NCI-H526 (cell line): ENCODE measurements at places on chromosomes 13 and 19.

DNA sequence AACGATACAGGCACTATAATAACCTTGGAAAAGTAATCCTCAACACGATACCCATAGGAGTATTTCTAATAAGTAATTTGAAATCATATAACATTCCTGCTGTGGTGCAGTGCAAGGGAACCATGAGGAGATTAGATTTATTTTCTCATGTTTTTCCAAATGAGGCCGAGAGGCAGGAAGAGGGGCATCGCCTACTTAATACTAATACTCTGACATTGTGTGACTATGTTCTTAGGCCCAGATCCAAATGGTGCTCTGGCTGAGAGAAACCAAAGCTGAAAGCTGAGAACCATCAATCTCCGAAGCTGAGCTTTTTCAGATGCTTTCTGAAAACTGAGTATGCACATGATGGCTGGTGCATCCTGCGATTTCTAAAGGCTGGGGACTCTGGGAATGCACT is 248.0 kb upstream of the MAB21L1 start:
- DNase-seq = no peak

DNA sequence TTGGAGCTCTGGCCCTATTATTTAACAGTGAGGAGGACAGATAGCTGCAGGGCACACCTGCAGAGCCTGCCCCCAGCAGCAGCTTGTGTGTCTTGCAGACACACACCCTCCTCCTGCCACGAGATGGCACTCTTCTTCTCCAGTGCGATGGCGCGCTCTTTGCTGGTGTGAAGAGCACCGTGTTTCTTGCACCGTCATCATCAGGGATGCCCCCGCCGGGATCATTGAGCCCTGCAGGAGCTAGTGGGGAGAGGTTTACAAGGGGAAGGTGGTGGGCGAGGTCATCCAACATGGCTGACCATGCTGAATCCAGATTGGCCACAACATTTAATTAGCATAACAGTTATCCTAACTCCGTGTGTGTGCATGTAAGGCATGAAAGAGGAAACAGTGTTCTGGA is 105.6 kb downstream of the RAB20 start:
- peak; percentile 89 for DNase-seq

DNA sequence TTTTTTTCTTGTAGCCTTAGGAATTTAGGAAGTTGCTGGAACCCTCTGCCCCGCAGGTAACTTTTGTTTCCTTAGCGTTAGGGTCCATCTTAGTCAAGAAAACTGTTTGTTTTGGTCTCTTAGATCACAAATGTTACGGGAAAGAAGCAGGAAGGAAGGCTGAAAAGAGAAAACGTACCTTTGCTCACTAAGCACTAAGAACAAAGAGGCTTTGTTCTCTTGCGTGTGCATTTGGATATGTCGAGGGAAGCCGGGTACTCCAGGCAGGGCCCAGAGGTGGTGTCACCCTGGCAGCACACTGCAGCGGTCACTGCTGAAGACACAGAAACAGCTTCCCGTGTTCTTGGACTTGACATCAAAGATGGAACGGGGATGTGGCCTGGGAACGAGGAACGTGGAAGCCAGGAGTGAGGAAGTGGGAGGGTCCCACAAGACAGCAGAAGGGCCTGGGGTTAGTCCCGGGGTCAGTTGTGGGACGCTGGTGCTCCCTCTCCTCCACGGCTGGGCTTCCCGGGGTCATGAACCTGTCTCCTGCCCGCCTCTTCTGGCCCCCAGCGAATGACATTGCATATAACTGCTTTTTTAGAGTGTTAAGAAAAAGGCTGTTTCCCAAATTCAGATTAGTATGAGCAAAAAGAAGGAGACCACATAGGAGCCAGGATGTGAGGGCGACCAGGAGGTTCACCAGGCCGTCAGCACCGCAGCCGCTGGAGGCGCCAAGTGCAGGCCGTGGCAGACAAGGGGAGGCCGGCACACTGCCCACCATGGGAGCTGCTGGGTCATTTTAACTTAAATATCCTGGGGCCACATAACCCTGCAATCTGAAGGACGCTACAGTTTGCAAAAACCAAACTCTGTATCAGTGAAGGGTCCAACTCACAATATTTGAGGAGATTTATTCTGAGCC is 31.6 kb downstream of the ATP11A start:
- peak; percentile 74 for DNase-seq

GRCh38 chr13:44648392-44649103 is 72.4 kb upstream of the TSC22D1 start:
- no peak for DNase-seq

DNA sequence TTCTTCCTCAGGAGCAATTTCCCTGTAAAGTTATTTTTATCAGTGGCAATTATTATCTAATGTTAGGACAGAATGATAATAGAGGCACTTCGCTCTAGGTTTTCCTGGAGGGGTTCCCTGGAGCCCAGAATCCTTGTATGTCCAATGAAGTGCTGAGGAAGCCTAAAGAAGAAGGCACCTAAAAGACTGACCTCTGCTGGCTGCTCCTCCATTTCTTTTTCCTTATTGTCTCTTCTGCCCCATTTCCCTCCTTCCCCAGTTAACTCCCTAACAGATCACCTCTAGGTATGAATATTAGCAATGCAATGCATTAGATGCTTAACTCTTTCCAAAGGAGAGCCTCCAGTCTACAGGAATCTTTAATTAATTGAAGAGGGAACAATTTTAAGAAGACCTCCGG is 985.4 kb downstream of the DIAPH3 start:
- no peak for DNase-seq

- no peak for DNase-seq
Observed at GRCh38 chr13:46743191-46743590, 53.8 kb downstream of the ESD start.

GRCh38 chr13:94325650-94326049 is 153.8 kb downstream of the DCT start:
- DNase-seq = no peak

DNA sequence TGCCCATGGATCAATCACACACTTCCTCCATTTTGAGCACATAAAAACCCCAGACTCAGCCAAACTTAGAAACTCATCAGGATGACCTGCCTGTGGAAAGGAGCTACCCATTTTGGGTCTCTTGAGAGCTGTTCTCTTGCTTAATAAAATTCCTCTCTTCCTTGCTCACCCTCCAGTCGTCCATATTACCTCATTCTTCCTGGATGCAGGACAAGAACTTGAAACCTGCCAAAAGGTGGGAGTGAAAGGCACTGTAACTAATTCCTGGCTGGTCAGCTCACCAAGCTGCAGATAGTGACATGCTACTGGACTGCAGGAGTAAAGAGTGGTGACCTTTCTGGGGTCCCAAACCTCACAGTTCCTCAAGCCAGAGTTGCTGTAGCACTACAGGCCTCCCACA is 20.2 kb downstream of the LIG4 start:
- no peak for DNase-seq

DNA sequence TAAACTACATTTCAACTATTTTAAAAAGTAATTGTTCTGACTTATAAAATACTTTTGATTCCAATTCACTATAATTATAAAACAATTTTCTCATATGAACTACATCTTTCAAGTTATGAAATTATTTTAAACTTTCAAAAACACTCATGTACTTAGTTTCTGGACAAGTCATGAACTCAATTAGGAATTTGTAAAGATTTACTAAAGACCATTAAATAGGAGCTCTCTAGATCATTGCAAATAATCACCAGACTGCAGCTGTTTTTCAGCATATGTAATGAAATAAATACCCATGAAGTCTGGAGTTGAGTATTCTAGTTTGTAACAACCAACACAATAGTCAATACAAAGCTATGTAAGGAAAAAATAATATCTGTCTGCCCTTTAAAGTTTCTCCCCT is 605.1 kb upstream of the MIR17HG start:
- DNase-seq = no peak

DNA sequence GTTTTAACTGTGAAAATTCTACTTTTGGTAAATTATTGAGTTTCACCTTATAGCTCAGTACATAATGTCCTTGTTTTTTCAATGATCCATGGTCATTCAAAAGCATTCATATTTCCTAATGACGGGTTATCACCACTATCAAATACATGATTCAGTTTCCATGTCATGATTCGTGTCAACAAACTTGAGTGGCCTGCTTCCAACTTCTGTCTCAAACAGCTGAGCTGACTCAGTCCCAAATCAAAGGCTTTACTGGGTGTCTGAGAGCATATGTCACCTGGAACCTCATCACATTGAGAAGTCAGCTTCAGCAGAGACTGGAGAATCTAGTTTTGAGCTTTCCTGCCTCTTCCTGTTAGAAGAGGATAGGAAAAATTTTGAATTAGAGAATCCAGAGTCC is 40.3 kb upstream of the SGCG start:
- DNase-seq = no peak

DNA sequence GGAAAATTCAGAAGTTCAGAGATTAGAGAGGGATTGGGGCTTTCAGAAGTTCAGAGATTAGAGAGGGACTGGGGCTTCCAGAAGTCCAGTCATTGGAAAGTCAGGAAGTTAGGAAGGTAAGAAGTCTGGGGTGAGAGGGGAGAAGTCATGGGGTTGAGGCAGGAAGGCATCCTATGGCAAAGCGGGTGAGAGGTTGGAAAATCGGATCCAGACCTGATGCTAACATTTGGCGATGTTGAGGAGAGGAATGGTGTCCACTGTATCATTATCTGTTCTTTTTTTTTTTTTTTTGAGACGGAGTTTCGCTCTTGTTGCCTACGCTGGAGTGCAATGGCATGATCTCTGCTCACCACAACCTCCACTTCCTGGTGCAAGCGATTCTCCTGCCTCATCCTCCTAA is 11.1 kb downstream of the SYT3 start:
- DNase-seq = no peak

- no peak for DNase-seq
Observed at GRCh38 chr19:3655402-3656072, 28.9 kb upstream of the CACTIN start.

- DNase-seq = no peak
Observed at GRCh38 chr19:32550666-32551065, 30.3 kb upstream of the PDCD5 start.

DNA sequence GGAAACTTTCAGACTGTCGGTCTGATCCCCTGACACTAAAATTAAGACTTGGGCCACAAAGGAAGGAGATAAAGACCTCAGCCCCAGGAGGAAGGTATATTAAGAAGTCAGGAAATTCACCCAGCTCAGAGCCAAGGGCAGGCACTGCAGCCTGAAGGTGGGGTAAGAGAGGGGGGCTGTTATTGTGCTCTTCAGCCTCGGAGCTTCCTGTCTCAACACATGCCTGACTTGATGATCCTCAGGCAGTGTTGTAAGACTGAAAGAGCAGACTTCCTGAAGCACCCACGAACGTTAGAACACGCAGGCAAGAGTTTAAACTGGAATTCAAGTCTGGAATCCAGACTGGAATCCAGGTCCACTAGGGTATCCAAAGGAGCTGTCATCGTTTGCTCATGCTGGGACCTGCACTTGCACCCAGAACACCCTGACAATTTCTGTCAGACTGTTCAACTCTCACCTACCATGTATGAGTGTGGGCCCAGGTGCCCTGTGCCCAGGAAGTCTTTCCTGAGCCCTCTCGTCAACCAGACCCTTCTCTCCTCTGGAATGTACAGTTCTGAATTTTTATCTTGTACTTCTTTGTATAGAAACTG is 10.7 kb upstream of the FLT1 start:
- no peak for DNase-seq

- DNase-seq = no peak
Observed at GRCh38 chr19:13870873-13871272, 6.1 kb upstream of the NANOS3 start.

- DNase-seq = peak; percentile 81
Observed at GRCh38 chr19:47109541-47110375, 3.8 kb downstream of the ZC3H4 start.

DNA sequence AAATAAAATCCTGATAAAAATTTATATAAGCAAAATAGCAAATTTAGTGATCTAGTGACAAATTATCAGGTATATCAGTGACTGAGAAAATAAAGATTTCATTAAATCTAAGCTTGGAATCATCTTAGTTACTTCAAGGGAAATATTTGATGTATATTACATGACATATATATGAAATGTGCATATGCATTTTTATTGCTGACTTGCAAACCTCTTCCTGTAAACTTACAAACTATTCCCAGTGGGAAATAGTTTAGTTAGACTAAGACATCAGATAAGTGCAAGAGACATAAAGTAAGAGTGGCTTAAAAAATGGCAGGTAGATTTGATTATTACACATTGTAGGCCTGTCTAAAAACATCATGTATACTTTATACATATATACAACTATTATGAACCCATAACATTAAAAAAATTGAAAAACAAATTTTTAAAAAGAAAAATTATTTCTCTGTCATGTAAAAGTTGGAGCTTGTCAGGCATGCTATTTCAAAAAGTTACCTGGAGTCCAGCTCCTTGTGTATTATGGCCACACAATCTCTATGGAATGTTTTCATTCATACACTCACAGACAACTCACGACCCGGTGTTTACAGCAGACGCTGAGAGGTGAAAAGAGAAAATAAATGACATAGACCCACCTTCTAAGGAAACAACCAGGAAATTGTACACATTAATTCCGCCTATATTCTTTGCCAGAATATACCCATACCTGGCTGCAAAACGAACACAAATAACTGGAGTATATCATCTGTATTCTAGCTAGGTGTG is 724.5 kb downstream of the SLITRK6 start:
- no peak for DNase-seq

DNA sequence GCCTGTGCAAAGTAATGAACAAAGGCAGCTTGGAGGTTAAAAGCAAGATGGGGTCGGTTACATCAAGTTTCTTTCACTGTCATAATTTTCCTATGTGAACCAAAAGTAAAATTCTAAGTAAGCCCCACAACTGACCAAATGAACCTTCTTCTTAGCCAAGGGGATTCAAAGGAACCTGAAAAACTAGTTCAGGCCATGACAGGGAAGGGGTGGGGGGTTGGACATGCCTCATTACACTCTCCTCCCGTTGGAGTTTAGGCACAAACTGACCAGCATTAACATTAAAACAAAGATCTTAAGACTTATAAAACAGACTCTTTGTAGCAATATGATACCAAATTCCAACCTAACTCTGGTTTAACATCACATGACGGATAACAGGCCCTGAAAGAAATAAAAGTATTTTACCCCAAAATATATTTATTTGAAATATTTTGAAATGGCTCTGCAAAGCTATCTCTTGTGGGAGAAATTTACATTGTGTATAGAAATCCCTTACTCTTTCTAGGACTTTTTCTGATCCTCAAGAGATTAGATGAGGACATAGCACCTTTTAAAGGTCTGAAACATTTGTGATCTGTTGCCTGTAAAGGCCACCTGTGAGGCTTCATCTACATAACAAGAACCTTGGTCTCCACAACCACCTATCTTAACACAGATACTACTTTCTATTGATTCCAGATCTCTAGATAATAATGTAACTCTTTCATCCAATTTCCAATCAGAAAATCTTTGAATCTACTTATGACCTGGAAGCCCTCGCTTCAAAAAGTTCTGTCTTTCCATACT is 1829.0 kb upstream of the MIR17HG start:
- DNase-seq = peak; percentile 31

GRCh38 chr19:43560687-43561086 is 14.6 kb downstream of the XRCC1 start:
- no peak for DNase-seq
